ENCODE measurements at places on chromosomes 7 and 10. TPM values are rescaled to one million over a fixed set of nuclear protein-coding genes. Genes with fewer than 3 reads are reported as not detected.

The STAM gene
- total RNA-seq = 25.0 TPM

The KCND2 gene
- total RNA-seq = not detected

GRCh38 chr10:24969841-24970281 lies 17.5 kb upstream of the PRTFDC1 start:
- H3K4me1 ChIP-seq = no peaks in the 10 kb centered on the region
- H3K4me3 ChIP-seq = no peak overlapping the region
- DNase-seq = no peak

DNA sequence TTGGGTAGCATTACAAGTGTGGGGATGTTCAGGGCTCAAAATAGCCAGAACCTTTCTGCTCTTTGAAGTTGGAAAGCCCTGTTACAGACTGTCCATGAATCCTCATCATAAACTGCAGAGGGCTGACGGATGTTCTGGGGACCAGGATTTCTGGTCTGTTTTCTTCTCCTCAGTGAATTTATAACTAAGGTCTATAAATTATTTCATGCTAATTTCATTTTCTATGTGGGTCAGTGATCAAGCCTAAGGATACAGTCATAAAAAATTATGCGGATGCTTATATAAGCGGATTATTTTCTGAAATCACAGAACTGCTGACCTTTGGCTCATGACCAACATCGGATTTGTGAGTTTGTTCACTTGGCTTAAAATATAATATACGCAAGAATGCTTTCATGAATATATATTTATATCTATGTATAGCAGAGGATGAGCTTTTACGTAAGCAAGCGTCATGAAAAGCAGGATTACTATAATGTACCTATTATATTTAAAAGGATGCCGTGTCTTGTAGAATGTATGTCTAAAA lies 263.7 kb downstream of the GLI3 start:
- DNase-seq = no peak
- H3K27me3 ChIP-seq = peaks cover 4% of the 10 kb centered on the region
- no peak overlapping the region for H3K27ac ChIP-seq
- no peaks in the 10 kb centered on the region for H3K4me1 ChIP-seq
- H3K36me3 ChIP-seq = no peaks in the 10 kb centered on the region
- no peak overlapping the region for H3K4me3 ChIP-seq

GRCh38 chr10:84844461-84844860 lies 516.1 kb downstream of the CCSER2 start:
- no peaks in the 10 kb centered on the region for H3K36me3 ChIP-seq
- H3K4me3 ChIP-seq = no peak overlapping the region
- H3K4me1 ChIP-seq = no peaks in the 10 kb centered on the region
- no peaks in the 10 kb centered on the region for H3K27me3 ChIP-seq
- no peak overlapping the region for H3K27ac ChIP-seq

GRCh38 chr10:97828721-97829120 lies 20.9 kb upstream of the GOLGA7B start:
- no peak overlapping the region for H3K4me3 ChIP-seq
- no peak overlapping the region for H3K27ac ChIP-seq
- DNase-seq = peak; percentile 62
- no peaks in the 10 kb centered on the region for H3K27me3 ChIP-seq
- H3K36me3 ChIP-seq = no peaks in the 10 kb centered on the region
- H3K4me1 ChIP-seq = peaks cover 19% of the 10 kb centered on the region

GRCh38 chr7:129748356-129749109 lies 137.0 kb downstream of the NRF1 start:
- no peak for DNase-seq
- no peaks in the 10 kb centered on the region for H3K27me3 ChIP-seq
- H3K36me3 ChIP-seq = peaks cover 8% of the 10 kb centered on the region

DNA sequence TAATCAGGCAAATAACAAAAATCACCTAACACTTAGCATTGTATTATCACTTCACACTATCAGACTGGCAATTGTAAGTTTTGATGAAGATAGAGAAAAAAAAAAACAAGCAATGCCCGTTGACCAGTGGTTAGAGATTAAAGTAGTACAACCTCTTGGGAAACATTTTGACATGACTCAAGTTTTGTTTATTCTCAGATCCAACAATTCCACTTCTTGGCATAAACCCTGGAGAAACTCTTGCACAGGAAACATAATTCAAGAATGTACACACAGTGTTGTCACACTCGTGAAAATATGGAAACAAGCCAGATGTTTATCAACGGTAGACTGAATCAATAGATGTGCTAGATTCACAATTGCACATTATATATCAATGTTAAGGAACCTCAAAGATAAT lies 37.2 kb downstream of the FRMD4A start:
- H3K27ac ChIP-seq = no peak overlapping the region
- no peaks in the 10 kb centered on the region for H3K36me3 ChIP-seq
- no peak for DNase-seq
- H3K4me3 ChIP-seq = no peak overlapping the region

DNA sequence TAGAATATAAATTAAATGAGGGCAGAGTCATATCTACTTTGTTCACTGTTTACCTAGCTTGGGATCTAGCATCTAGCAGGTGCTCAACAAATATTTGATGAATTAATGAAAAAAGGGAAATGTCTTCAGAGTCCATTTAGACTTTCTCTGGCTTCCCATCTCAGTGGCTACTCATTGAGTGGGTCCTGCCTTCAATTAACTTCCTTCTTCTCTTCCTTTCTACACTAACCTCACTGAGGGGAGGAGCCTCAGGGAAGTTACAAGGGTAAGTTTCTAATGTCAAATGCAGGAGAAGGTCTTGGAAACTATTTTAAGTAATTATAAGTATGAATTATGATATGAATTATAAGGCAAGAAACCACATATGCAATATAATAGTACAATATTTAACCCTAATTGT lies 28.2 kb upstream of the MPP7 start:
- H3K27me3 ChIP-seq = no peaks in the 10 kb centered on the region
- H3K27ac ChIP-seq = no peak overlapping the region
- H3K4me3 ChIP-seq = no peak overlapping the region
- no peak for DNase-seq
- peaks cover 4% of the 10 kb centered on the region for H3K36me3 ChIP-seq

DNA sequence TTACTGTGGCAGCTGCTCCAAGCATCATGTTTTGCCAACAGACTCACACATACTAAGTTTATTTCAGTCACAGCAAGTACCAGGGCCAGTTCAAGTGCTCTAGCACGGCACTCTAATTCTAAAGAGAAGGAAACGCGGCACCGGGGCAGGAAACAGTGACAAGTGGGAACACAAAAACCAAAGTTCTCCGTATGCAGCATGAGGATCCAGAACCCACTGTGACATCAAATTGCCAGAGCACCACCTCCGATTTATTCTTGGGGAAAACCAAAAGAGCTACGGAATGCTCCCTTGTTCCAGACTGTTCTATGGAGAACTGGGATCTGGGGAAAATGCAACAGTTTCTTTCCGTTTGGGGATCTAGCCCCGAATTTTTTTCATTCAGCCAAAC lies 448 bp upstream of the PTER start:
- H3K4me1 ChIP-seq = peaks cover 33% of the 10 kb centered on the region
- no peak for DNase-seq
- peaks cover 9% of the 10 kb centered on the region for H3K27me3 ChIP-seq
- H3K36me3 ChIP-seq = peaks cover 25% of the 10 kb centered on the region
- peak overlapping the region; percentile 95 for H3K4me3 ChIP-seq
- peak overlapping the region; percentile 96 for H3K27ac ChIP-seq

DNA sequence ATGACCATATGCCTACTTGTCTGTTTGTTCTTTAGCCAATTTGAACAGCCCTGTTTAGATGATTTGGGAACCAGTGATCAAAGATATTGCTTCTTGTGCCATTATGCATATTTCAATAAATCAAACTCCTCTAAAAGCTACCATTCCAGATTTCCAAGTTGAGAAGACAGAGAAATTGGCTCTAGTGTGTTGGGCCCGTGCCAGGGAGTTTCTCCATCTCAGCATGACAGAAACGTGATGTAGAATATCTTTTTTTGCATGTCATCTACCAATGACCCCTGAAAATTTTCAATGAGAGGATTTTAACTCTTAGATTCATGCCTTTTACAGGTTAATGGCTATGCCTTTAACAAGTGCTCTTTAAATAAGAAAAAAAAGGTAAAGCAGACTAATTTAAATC lies 50.7 kb upstream of the CABCOCO1 start:
- H3K4me1 ChIP-seq = no peaks in the 10 kb centered on the region
- peaks cover 6% of the 10 kb centered on the region for H3K27me3 ChIP-seq
- H3K4me3 ChIP-seq = no peak overlapping the region
- no peak for DNase-seq
- no peaks in the 10 kb centered on the region for H3K36me3 ChIP-seq
- H3K27ac ChIP-seq = no peak overlapping the region

GRCh38 chr10:21195252-21195651 lies 298.1 kb upstream of the NEBL start:
- DNase-seq = no peak
- H3K27me3 ChIP-seq = no peaks in the 10 kb centered on the region
- H3K4me3 ChIP-seq = no peak overlapping the region
- H3K27ac ChIP-seq = no peak overlapping the region

The GRID2IP gene
- total RNA-seq = not detected

GRCh38 chr7:50470250-50471163 lies 20.4 kb upstream of the FIGNL1 start:
- H3K36me3 ChIP-seq = no peaks in the 10 kb centered on the region
- no peak overlapping the region for H3K27ac ChIP-seq
- H3K27me3 ChIP-seq = peaks cover 12% of the 10 kb centered on the region

DNA sequence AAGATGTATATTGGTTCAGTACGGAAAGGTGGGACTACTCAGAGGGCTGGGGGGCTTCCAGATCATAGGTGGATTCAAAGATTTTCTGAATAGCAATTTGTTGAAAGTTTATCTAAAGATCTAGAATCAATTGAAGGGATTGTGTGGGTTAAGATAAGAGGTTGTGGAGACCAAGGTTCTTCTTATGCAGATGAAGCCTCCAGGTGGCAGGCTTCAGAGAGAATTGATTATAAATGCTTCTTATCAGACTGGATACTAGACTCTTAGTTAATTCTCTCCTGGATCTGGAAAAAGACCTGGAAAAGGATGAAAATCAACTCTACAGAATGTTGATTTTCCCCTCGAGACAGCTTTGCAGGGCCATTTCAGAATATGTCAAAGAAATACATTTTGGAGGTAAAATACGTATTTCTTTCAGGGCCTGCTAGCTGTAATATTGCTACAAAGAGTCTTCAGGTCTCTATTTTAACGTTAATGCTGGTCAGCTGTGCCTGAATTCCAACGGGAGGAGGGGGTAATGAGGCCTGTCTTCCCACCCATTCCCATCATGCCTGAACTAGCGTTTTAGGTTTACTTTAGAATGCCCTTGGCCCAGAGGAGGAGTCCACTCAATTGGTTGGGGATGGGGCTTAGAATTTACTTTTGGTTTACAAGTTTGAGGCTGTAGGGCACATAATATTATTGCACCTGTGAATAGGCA lies 12.8 kb upstream of the GPR15LG start:
- H3K27ac ChIP-seq = no peak overlapping the region
- H3K4me1 ChIP-seq = peaks cover 7% of the 10 kb centered on the region
- peaks cover 14% of the 10 kb centered on the region for H3K27me3 ChIP-seq
- H3K36me3 ChIP-seq = peaks cover under 1% of the 10 kb centered on the region

- no peaks in the 10 kb centered on the region for H3K27me3 ChIP-seq
- no peak for DNase-seq
- H3K27ac ChIP-seq = no peak overlapping the region
- peaks cover 4% of the 10 kb centered on the region for H3K4me1 ChIP-seq
- H3K4me3 ChIP-seq = no peak overlapping the region
- peaks cover 7% of the 10 kb centered on the region for H3K36me3 ChIP-seq
These were observed 216.8 kb upstream of the KLF6 start for GRCh38 chr10:4001811-4002210.

DNA sequence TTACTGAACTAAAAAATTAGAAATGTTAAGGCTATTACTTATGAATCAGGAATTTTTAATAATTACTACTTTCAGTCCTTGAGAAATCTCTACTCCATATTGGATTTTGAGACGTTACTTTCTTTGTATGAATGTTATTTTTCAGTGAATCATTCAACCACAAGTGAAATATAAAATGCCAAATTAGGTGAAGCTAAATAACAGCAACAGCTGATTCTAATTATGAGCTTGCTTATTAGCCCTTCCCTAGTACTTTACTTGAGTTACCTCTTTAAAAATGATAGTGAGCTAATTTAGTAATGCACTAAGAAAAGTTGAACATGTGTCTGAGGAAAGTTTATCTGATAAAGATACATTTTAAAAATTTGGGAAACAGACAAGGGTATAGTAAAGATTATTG lies 51.4 kb downstream of the PCGF5 start:
- H3K36me3 ChIP-seq = peaks cover 22% of the 10 kb centered on the region
- DNase-seq = no peak
- peaks cover 3% of the 10 kb centered on the region for H3K4me1 ChIP-seq

DNA sequence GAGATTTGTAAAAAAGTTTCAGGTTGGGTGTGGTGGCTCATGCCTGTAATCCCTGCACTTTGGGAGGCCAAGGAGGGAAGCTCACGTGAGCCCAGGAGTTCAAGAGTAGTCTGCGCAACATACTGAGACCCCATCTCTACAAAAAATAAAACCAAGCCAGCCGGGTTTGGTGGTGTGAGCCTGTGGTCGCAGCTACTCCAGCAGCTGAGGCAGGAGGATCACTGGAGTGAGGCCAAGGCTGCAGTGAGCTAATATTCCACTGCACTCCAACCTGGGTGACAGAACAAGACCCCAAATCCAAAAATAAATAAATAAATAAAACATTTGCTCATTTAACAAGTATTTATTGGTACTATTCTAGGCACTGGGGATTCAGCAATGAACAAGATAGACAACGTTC lies 1.5 kb upstream of the CHCHD1 start:
- H3K27ac ChIP-seq = peak overlapping the region; percentile 43
- H3K4me3 ChIP-seq = peak overlapping the region; percentile 100
- no peaks in the 10 kb centered on the region for H3K27me3 ChIP-seq
- H3K4me1 ChIP-seq = peaks cover 46% of the 10 kb centered on the region
- no peak for DNase-seq
- H3K36me3 ChIP-seq = peaks cover 33% of the 10 kb centered on the region

DNA sequence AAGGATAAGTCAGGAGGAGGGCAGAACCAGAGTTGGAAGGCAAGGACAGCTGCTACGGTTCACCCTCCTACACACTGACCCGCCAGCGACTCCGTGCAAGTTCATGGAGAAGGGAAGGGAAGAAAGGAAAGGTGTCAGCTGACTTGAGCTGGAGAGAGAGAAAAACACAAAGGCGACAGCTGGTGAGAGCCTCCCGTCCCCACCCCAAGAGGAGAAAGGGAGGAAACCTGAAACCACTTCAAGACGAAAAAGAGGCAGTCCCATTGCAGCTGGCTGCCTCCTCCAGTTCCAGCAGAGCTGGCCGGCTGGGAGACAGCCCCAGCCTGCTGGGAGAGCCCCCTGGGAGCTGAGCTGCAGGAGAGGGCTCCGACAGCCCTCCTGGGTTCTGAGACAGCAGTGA lies 75.2 kb downstream of the PARD3 start:
- H3K4me1 ChIP-seq = no peaks in the 10 kb centered on the region
- peaks cover 15% of the 10 kb centered on the region for H3K27me3 ChIP-seq
- H3K27ac ChIP-seq = no peak overlapping the region
- H3K36me3 ChIP-seq = no peaks in the 10 kb centered on the region
- H3K4me3 ChIP-seq = no peak overlapping the region

The PNLIPRP3 gene
- not detected for total RNA-seq

The ADCK2 gene
- 28.1 TPM for total RNA-seq

The SFTPA2 gene
- not detected for total RNA-seq

The CRTAC1 gene
- not detected for total RNA-seq

- H3K27me3 ChIP-seq = no peaks in the 10 kb centered on the region
- no peak for DNase-seq
- no peak overlapping the region for H3K4me3 ChIP-seq
- no peak overlapping the region for H3K27ac ChIP-seq
- H3K36me3 ChIP-seq = peaks cover 74% of the 10 kb centered on the region
These were observed 28.6 kb downstream of the DCLRE1C start for GRCh38 chr10:14925268-14925667.

The TRPV5 gene
- total RNA-seq = not detected

Data from activated CD4-positive, alpha-beta T cell treated with anti-CD3 and anti-CD28 coated beads, Interleukin-2, amount 10 ng/mL, durations not matched to agents 24 days and 14 days (primary cell).